ENCODE measurements at places on chromosomes 5 and 9.

DNA sequence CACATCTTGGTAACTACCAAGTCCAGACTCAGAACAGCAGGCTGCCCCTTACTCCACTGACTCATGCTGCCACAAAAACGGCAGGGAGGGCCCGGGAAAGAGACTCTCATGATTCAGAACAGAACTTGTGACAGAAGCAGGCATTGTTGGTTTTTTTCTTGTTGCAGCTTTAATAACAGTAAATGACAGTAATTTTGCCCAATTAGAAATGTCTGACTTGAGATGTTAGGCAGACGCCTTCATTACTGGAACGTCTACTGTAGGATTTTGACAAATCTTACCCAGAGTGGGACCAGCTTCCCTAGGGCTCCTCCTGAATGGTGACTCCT is 77.9 kb downstream of the SEMA5A start:
- no peak for DNase-seq

GRCh38 chr5:148858106-148858505 is 31.7 kb downstream of the ADRB2 start:
- no peak for DNase-seq

DNA sequence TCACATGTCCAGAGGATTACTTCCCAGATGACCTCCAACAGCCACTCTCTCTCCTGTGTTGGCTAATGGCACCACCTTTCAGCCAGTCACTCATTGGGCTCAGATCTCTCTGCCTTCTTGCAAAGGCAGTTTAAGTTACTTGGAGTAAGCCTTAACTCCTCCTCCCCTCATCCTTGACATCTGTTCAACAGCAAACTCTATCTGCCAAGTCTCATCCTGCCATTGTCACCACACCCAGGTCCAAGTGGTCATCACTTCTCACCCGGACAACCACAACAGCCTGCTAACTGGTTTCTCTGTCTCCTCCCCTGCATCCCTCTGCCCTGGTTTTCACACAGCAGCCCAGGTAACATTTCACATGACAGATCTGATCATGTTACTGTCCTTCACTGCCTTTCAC is 58.5 kb downstream of the DCP2 start:
- peak; percentile 22 for DNase-seq

- DNase-seq, result no peak
Observed at GRCh38 chr5:169166078-169166477, 134.9 kb downstream of the SLIT3 start.

GRCh38 chr5:151740336-151740942 is 18.0 kb downstream of the ATOX1 start:
- DNase-seq, result peak; percentile 65

DNA sequence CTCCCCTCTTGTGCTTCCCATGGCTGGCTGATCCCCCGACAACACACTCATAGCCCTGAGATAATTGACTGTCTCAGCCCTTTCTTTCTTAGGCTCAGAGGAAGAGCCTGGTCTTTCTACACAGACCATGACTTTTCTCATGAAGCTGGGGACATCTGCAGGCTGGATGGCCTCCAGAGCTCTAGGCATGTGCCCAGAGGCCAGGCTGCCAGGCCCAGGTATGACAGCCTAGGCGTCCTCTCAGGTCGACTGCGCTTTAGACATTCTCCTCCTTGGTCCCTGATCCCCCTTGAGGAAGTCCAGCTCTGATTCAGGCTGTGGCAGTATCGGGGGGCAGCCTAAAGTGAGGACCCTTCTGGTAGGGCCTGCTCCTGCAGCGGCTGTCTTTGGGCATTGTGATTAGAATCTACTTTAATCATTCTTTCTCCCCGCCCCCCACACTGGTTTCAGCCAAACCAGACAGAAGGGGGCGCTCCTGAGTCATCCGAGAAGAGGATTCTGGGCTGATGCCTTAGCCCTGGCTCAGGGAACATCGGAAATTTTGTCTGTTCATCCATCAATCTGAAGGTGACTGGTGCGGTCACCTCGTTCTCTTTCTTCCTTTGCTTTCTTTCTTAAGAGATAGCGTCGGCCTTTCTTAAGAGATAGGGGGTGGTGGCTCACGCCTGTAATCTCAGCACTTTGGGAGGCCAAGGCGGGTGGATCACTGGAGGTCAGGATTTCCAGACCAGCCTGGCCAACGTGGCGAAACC is 66.5 kb upstream of the HSPA9 start:
- peak; percentile 90 for DNase-seq

- no peak for DNase-seq
Observed at GRCh38 chr5:3364433-3364832, 231.2 kb upstream of the IRX1 start.

DNA sequence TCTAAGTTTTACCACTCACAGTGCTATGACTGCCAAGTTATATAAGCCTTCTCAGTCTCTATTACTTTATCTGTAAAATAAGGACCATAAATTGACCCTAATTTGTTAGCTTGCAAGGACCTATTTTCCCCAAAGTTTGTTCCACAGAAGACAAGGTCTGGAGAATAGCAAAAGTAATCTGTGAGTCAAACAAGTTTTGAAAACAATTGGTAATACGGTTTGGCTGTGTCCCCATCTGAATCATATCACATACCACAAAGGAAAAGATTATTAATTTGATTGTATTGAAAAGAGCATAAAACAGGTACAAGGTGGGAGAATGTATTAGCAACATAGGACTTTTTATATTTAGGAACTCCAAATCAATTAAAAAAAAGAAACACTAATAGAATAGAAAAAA is 124.0 kb upstream of the TARS1 start:
- DNase-seq, result no peak

DNA sequence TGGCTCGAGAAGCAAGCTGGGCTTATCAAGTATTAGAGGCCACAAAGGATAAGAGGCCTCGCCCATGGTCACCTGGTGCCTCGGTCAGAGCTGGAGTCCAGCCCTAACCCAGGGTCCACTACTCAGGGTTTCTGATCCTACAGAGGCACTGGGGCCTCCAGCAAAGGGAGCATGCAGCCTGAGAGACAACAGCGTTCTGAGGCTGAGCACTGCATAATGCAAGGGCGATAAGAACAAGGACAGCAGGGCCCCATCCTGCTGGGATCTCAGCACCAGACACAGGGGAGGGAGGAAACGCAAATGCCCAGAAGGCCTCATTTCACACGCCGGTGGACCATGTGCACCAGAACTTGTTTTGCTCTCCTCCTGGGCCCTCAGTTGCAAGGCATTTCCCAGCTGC is 63.0 kb downstream of the C5orf15 start:
- no peak for DNase-seq

GRCh38 chr9:23850242-23850689 is 24.2 kb upstream of the ELAVL2 start:
- peak; percentile 67 for DNase-seq

DNA sequence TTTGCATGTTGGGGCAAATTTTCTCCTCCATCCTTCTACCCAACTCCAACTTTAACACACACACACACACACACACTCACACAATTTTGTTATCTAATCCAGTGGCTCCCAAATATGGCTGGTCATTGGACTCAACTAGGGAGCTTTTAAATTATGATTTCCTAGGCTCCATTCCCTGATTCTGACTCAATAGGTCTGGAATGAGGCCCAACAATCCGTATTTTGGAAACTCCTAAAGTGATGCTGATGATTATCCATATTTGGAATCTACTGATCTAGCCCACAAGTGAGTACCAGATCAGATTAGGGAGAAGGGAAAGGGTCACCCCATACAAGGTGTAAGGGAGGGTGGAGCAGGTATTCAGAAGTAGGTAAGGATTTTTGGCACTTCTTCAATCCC is 309.7 kb downstream of the TLE1 start:
- no peak for DNase-seq
